Fibroblast of skin of right quadriceps (primary cell): ENCODE measurements at places on chromosomes 6 and 20.

GRCh38 chr6:160419488-160419887 lies 71.3 kb downstream of the SLC22A3 start:
- DNase-seq: no peak

DNA sequence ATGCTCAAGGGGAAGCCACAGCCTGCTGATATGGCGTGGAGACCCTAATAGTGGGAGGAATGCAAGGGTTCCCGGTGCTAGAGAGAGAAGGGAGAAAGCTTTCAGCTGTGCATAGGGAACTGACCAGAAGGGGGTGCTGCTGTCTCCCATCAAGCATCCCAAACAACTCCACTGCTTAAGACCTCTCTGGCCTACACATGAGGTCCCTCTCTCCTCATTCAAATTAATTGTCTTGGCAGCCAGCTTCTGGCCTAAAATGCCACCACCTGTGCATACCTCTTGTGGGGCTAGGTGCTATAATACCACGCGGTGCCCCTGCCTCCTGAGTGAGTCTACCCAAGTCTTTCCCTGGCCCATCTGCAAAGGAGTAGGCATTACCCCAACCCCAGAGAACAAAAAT lies 14.5 kb downstream of the ADISSP start:
- DNase-seq: peak; percentile 56

DNA sequence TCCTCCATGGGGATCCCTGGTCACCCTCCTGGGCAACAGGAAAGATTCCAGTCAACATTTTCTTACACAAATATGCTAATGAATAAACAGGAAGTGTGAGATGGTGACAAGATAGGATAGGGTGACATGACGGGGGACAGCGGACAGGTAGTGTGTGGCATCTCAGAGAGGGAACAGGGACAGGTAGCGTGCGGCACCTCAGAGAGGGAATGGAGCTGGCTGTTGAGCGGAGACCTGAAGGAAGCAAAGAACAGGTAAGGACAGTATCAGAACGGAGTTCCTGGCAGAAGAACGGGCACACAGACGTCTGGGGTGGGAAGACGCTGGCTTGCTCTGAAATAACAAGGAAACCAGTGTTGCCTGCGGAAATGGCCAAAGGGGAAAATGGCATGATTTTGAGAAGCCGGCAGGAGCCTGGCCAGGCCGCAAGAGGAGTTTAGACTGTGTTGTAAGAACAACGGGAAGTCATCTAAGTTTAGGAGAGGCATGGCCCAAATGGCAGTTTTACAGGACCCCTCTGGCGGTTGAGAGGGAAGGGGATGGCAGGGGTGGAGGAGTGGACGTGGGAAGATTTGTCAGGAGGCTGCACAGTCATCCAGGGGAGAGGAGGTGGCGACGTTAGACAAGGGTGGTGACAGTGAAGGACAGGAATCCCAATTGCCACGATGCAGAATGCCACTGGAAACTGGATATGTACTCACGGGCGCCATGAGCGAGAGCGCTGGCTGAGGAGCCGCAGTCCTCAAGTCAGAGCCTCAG lies 111.6 kb downstream of the JPH2 start:
- DNase-seq: no peak

DNA sequence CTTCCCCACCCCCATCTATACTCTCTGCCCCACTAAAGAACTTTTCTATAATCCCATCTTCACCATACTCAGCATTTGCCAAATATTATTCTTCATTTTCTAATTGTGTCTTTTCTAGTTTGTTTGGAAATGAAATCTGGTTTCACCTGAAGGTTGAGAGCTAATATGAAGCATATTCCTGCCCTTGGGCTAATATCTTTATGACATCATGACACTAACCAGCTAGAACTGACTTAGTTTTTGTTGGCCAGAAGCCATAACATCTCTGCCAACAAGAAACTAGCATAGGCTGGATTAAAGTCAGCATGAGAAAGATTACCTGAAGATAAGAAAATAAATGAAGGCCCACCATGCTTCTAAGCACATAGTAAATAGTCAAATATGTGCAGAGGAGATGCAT lies 16.7 kb downstream of the UNC5CL start:
- DNase-seq: no peak

DNA sequence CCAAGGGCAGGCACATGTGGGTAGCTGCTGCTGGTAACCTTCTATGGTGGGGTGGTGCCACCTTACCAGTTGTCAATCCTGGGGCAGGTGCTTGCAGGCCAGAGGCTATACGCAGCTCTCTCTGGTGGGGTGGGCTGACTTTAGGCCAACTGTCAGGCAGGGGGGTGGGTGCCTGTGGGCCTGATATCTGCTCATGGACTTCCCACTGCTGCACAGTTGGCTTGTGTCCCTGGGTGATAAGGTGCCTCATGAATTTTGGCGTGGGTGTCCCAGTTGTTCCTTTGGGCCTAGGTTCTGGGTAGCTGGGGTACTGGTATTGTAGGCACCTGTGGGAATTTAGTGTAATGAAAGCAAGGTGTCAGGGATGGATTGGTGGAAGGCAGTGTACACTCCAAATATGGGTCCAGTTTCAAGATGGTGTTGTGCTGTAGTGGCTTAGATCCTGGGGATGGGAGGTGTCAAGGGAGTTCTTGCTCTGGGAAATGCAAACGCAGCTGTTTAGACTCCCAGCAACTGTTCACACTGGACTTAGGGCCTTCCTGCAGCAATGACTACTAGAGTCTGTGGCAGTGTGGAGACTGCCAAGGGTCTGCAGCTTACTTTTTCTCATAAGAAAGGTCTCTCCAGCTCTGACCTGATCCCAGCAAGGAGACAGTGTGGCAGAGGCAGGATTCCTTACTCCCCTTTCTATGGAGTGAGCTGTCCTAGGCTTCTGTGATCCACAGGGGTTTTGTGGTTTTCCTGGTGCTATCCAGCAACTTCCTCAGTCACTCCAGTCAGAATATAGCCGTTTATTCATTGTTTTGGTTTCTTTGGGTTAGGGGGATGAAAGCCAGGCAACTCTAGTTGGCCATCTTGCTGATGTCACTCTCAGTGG lies 128.2 kb downstream of the CRYBG1 start:
- DNase-seq: peak; percentile 60

- no peak for DNase-seq
Measured at GRCh38 chr6:3385660-3386151, 71.1 kb downstream of the SLC22A23 start.

- DNase-seq: no peak
Measured at GRCh38 chr20:15068486-15068885, 731.1 kb upstream of the FLRT3 start.

DNA sequence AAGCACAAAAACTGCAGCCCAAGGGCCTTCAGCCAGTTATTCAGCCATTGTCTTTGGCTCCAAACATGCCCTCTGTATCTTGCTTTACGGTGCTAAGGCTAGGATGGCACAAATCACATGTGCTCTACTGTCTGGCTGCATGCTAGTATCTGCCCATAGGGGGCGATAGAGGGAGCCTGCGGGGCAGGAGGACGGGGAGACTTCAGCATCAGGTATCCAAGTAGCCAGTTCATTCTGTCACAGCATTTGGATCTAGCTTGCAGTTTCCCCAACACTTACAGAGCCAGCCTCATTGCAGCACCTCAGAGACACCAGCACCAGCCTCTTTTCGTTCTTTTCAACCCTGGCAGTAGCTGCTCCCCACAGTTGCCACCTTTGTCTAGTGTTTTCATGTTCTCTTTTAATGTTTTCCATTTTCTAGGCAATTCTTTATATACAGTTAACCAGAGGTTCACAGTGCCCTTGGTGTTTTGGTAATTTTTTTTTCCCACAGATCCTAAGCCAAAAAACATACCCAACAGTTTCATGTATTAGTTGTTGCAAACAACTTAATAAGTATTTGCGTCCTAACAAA lies 705.9 kb downstream of the PTPRT start:
- DNase-seq: no peak

DNA sequence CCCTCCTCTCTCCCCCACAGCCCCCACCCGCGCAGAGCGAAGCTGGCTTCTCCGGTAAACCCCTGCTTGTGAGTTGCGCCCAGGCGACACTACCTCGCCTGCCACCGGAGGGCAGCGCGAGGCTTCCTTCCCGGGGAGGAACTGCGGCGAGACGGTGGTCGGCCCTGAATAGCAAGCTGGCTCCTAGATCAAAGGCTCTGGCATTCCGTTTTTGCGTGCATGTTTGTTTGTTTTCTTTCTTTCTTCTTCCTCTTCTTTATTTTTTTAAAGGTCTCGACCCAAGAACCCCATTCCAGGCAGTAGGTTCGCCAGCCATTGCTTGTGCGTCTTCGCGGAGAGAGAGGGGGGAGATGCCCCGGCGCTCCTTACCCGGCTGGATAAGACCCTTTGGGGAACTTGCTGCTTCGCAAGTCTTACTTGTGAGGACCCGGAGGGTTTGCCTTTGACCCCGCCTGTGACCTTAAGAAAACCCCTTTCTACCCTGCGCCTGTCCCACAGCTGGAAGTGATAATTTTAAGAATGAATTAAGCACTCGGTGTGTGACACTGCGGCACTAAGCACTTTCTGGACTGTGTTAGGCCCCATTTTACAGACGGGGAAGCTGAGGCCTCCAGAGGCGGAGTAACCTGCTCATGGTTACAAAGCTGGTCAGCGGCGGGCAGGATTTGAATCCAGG lies 92.7 kb upstream of the SIRPA start:
- DNase-seq: peak; percentile 69

- no peak for DNase-seq
Measured at GRCh38 chr6:47141171-47141570, 99.0 kb upstream of the ADGRF1 start.

DNA sequence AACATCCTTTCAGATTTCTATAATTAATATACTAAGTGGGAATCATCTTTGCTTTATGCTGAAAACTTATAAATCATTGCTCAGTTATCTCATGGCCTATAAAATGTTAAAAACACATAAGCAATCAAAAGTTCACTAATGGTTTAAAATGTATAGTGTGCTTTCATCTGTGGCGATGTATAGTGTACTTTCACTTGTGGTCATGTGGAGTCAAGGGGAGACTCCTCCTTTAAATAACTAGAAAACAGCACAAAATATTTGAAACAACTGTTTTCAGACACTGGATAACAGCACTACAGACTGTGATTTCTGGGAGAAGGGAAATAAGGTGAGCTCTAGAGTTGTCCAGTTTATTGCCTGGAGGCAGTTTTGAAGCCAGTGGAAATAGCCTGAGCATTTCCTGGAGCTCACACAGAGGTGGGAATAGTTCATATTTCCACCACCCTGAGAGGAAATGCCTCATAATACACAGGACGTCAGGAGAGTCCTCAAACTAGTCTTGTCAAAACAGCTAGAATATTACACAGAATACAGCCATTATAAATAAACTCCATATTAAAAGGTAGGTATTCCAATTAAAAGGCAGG lies 89.4 kb downstream of the CEP162 start:
- DNase-seq: no peak

DNA sequence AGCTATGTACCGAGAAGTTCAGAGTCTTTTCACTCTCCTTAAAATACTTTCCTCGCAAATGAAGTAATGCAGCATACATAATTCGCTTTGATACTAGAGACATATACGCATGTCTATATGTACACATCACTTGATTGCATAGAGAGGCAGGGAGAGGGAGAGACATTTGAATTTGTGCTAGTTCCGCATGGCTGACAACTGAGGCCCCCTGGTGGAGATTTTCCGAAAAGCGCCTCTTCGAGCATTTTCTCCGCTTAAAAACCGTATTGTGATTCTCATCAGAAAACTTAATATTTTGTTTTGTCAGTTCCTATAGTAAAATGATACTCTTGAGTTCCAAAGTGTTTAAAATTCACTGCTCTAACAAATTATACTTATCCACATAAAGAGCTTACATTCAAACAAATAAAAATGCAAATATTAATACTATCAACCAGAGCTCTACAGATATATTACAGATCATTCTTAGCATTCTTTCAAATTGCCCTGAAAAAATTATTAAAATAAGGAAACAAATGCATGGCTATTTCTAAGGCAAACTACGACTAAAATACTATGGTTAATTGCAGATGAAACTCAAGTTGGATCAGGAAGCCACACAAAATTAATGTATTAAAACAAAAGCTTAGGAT lies 637 bp downstream of the MYLK4 start:
- peak; percentile 56 for DNase-seq

GRCh38 chr6:16089232-16090062 lies 39.4 kb upstream of the MYLIP start:
- peak; percentile 20 for DNase-seq

GRCh38 chr20:63734111-63734945 lies 2.1 kb upstream of the LIME1 start:
- DNase-seq: no peak

DNA sequence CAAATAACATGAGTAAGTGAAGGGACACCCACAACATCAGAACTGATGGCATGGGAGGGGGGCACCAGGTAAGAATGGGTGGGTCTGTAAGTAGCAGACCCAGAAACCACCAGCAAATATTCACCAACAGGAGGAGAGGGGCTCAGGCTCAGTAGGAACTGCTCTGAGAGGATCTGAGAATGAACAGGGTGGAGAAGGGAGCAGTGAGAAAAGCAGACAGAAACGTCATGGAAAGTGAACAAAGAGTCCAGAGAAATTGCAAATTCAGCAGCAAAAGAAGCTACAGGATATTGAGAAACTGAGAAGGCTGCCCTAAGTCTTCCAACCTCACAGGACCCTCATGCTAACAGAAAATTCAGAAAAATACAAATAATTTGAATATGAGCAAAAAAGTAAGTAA lies 121.3 kb downstream of the KIF16B start:
- no peak for DNase-seq

DNA sequence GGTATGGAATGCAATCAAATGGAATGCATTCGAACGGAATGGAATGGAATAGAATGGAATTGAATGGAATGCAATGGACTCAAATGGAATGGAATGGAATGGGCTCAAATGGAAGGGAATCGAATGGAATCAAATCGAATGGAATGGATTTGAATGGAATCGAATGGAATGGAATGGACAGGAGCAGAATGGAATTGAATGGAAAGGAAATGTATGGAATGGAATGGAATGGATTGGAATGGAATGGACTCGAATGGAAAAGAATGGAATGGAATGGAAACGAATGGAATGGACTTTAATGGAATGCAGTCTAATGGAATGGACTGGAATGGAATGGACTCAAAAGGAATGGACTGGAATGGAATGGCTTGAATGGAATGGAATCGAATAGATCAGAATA lies 18.3 kb upstream of the DEFB115 start:
- DNase-seq: no peak

GRCh38 chr6:116113386-116113785 lies 12.5 kb downstream of the COL10A1 start:
- DNase-seq: no peak

GRCh38 chr6:4023240-4023639 lies 55.7 kb downstream of the FAM217A start:
- no peak for DNase-seq

GRCh38 chr6:166770216-166771116 lies 143.4 kb upstream of the RPS6KA2 start:
- no peak for DNase-seq

DNA sequence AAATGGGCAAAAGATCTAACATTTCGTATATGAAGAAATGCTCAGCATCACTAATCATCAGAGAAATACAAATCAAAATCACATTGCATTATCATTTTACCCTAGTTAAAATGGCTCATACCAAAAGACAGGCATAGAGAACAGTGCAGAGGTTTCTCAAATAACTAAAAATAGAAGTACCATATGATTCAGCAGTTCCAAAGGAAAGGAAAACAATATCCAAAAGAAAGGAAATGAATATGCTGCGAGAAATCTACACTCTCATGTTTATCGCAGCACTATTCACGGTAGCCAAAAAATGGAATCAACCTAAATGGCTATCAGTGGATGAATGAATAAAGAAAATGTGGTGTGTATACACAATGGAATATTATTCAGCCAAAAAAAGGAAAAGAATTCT lies 63.5 kb downstream of the VTA1 start:
- DNase-seq: no peak

GRCh38 chr6:33904050-33904746 lies 100.4 kb upstream of the MLN start:
- DNase-seq: no peak

- no peak for DNase-seq
Measured at GRCh38 chr6:46118157-46118556, 11.6 kb upstream of the ENPP4 start.
